ENCODE measurements at places on chromosomes 3 and 15. TPM values are rescaled to one million over a fixed set of nuclear protein-coding genes. Genes with fewer than 3 reads are reported as not detected.

ACKR4 gene
- total RNA-seq, result 0.26 TPM

P2RY1 gene
- 0.92 TPM for total RNA-seq

SLC28A2 gene
- not detected for total RNA-seq

DLEC1 gene
- total RNA-seq, result 0.54 TPM

GPR156 gene
- total RNA-seq, result not detected

TMEM108 gene
- not detected for total RNA-seq

TGM4 gene
- not detected for total RNA-seq

REC114 gene
- total RNA-seq, result not detected

PRRT3 gene
- total RNA-seq, result 13.5 TPM

PIERCE2 gene
- not detected for total RNA-seq

DNA sequence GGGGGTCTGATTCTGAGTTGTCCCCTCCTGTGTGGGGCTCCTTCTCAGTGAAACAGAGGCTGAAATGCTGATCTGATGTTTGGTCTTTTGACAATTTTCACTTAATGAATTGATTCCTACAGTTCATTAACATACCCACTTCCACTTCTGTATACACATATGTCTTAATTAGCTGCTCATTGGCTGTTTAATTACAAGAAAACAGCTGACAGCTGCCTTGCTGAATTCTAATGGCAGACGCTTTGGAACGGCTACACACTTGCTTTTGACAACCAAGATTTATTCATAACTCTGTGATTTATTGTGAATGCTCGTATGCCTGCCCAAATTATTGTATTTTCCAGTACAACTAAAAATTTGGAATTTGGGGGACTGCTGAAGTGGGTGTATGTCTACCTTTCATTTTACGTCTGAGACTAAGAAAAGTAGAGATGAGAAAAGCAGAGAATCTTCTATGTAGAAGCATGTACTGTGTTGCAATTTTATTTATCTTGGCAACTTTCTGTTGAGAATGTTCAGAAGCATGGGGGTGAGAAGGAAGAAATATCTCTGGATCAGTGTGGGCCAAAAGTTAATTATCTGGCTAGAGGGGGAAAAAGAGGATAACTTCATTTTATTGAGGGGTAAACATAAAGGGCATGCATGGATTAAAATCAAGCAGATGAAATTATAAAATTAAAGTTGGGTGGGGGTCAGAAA is 46.5 kb upstream of the ICE2 start:
- no peak for DNase-seq

GRCh38 chr3:147002721-147003120 is 397.6 kb upstream of the PLSCR5 start:
- no peak for DNase-seq

- DNase-seq, result no peak
Measured at GRCh38 chr3:85162905-85163304, 204.1 kb downstream of the CADM2 start.

GRCh38 chr15:62469478-62469873 is 304.4 kb upstream of the C2CD4B start:
- DNase-seq, result no peak

DNA sequence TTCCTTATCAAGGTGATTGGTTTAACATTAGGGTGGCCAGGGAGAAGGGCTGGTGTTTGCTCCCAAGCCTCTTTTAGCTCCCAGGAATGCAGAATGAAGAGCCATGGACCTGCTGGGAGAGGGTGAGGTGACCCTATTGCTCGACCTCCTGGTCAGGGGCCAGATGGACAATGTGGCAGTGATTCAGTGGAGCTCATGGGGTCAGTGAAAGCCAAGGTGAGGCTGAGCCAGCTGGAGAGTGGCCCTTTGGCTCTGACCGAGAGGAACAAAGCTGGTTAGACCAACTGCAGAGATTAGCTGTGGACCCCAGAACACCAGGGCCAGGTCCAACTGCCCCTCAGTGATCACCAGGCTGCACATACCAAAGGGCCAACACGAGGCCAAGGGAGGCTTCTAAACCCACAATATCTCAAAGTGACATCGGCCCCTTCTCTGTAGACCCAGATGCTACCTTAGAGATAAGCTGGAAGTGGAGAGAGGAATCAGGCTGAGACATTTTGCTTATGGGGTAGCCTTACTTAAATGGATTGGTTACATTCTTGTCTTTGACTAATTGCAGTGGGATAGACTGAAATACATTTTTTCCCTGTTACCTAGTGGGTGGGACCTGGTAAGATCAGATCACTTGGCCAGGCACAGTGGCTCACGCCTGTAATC is 15.8 kb upstream of the BTBD1 start:
- no peak for DNase-seq

DNA sequence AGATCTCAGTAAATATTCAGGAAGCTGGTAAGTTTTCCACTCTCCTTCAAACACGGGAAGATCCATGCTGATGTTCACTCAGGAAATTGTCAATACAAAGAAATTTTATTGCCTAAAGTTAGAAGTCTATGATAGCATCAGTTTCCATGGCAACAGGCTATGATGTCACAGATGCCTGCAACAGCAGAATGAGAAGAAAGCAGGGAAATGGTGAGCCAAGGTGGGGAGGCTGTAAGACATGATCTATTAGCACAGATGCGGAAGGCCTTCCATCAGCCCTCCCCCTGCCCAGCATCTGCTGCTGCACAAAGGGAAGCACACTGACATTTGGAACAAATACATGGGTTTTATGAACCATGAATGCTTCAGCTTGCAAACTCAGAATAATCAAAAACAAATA is 28.6 kb downstream of the EPHB1 start:
- DNase-seq, result no peak

DNA sequence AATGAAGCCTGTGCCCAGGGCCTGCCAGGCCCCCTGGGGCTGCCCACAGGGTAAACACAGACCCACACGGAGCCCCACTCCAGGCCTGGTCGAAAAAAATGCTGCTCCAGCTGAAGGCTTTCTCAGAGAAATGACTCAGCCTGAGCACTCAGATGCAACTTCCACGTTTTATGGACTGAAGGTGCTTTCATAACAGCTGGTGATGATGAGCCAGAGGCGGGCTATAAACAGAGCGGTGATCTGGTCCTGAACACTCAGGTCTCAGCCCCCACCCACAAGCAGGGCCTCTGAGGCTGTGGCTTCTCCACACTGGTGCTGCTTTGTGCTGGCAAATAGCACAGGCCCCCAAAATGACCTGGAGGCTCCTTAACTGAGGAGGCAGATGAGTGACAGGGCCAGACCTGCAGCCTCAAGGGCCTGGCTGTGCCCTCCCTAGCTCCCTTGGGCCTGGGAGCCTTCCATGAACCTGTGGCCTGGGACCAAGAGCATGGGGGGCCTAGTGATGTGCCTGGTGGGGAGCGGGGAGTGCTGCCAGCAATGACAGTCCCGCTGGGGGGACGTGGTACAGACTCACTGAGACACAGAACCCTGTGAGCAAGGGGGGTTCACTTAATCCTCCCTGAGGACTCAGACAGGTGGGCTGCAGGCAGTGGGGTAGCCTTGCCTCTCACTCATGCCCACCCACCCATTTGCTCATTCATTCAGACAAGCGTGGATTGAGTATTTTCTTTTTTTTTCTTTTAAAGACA is 23.0 kb upstream of the FURIN start:
- DNase-seq, result peak; percentile 87

DNA sequence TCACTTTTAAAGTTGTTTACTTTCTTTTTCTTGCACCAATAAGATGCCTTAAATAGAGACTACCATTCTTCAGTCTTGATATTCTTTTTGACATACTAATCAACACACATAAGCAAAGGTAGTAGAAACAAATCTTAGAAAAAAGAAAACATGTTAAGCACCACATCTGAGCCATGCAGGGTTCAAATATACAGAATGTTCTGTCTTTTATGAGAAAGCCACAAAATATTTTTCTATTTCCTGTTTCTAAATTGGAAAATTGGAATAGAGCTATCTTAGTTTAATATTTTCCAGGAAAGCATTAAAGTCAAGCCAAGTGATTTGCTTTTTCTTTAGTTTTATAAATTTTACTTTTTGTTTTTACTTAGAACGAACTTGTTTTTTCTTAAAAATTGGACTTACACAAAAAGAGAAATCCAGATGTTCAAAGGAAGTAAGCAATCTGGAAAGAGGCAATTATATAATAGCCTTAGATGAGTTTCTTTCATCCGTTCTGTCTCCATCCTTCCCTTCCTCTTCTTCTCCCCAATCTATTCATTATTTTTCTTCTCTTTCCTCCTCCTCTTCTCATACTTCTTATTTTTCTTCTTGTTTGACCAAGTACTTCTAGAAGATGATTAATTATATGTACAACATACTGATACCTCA is 731.7 kb downstream of the SQOR start:
- no peak for DNase-seq

DNA sequence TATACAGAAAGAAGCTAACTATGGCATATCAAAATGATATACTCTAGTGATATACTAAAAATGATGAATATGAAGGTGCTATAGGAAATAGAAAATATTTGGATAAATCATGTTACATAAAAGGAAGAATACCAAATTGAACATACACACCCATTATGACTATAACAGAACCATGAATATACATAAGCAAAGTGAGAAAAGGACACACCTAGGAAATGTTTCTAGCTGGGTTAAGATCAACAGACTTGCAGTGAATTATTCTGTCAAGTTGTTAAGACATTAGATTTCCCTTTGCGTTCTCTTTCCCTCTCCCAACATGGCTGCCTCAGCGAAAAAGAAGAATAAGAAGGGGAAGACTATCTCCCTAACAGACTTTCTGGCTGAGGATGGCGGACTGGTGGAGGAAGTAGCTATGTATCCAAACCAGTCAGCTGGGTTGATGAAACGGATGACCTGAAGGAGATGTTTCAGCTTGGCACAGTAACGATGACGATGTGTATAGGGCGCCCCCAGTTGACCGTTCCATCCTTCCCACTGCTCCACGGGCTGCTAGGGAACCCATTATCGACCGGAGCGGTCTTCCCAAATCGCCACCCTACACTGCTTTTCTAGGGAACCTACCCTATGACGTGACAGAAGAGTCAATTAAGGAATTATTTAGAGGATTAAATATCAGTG is 20.2 kb upstream of the PARP14 start:
- DNase-seq, result no peak
